ENCODE measurements at places on chromosomes 7 and 10. TPM values are rescaled to one million over a fixed set of nuclear protein-coding genes. Genes with fewer than 3 reads are reported as not detected.

SLC16A9 gene
- total RNA-seq: 0.59 TPM

ITIH5 gene
- 0.20 TPM for total RNA-seq

WNT2 gene
- total RNA-seq: 0.73 TPM

ABLIM1 gene
- 10.3 TPM for total RNA-seq

GPR85 gene
- total RNA-seq: 1.8 TPM

OR9A4 gene
- total RNA-seq: not detected

ACBD7 gene
- 0.37 TPM for total RNA-seq

CNNM1 gene
- 0.59 TPM for total RNA-seq

TMEM176A gene
- not detected for total RNA-seq

ASB10 gene
- not detected for total RNA-seq

TEX36 gene
- not detected for total RNA-seq

TBXAS1 gene
- 4.0 TPM for total RNA-seq

HOXA1 gene
- 1.4 TPM for total RNA-seq

APBB1IP gene
- total RNA-seq: 12.9 TPM
